ENCODE measurements at places on chromosomes 3 and 15. TPM values are rescaled to one million over a fixed set of nuclear protein-coding genes. Genes with fewer than 3 reads are reported as not detected.
A peak's percentile ranks its signal among the peaks of the same experiment; 100 is the strongest.

DNA sequence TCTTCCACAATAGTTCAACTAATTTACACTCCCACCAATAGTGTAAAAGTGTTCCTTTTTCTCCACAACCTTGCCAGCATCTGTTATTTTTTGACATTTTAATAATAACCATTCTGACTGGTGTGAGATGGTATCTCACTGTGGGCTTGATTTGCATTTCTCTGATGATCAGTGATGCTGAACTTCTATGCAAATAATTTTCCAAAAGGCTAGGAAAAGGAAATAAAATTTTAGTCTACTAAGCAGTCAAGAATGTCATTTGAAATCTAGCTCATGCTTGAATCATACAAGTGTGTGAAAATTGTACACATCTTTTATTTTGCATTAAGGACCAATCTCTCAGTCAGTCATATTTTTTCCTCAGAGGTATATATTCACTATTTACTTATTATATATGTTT lies 101.7 kb upstream of the UBP1 start:
- no peaks in the 10 kb centered on the region for H3K4me1 ChIP-seq
- no peak overlapping the region for H3K4me3 ChIP-seq
- DNase-seq: peak; percentile 5
- H3K27me3 ChIP-seq: no peaks in the 10 kb centered on the region

- no peak for DNase-seq
- no peaks in the 10 kb centered on the region for H3K4me1 ChIP-seq
- H3K27me3 ChIP-seq: no peaks in the 10 kb centered on the region
- no peak overlapping the region for H3K27ac ChIP-seq
These were observed 72.2 kb downstream of the DLG1 start for GRCh38 chr3:197226179-197226578.

- H3K27me3 ChIP-seq: no peaks in the 10 kb centered on the region
- H3K27ac ChIP-seq: no peak overlapping the region
- no peak overlapping the region for H3K4me3 ChIP-seq
- no peak for DNase-seq
These were observed 9.1 kb upstream of the FEM1B start for GRCh38 chr15:68268405-68268804.

Gene OR5H1
- total RNA-seq: not detected

Gene SLC25A26
- total RNA-seq: 7.9 TPM

Gene GREM1
- 1.6 TPM for total RNA-seq

Gene GOLGA8Q
- not detected for total RNA-seq
